Posterior vena cava (tissue), 2 donors: ENCODE measurements at places on chromosomes 6 and 20. TPM values are rescaled to one million over a fixed set of nuclear protein-coding genes. Genes with fewer than 3 reads are reported as not detected.
A peak's percentile ranks its signal among the peaks of the same experiment; 100 is the strongest.

Gene WFDC8
- not detected for total RNA-seq

Gene HAO1
- total RNA-seq = not detected

Gene GCNT2
- 2.6 TPM for total RNA-seq

Gene ELOVL2
- total RNA-seq = 0.38 TPM

DNA sequence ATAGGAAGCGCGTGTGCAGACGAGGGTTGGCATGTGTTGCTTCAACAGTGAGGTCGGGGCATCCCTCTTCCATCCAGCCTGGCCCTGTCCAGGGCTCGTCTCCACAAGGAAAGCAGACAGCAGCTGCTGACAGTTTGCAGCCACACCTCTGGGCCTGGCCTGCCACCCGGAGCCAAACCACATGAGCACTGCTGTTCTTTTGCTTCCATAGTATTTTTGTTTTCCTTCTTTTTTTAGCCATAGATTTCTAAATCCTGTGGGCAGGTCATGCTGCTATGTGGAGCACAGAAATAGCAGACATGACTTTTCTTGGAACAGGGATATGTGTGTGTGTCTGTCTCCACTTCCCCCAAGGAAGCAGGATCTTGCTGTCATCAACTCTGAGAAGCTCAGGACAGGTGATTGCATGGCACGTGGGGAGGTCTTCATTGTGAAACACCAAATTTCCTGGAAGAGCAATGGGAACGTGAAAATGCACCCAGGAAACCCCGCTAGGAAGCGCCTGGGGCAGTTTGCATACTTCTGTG is 167.4 kb downstream of the DTNBP1 start:
- DNase-seq = no peak

DNA sequence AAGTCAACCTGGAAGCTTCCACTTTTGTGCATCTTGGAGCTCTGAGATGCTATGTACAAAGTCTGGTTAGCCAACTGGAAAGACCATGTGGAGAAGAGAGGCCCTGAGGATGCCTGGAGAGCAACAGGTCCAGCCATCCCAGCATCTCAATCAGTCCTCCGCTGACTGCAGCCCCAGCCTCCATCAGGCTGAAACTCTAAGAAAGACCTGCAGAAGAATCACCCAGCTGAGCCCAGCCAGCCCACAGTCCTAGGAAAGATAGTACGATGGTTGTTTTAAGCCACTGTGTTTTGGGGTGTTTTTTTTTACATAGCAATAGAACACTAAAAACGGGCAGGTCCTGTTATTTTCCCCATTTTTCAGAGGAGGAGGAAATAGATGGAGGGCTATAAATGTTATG is 84.0 kb downstream of the NCR2 start:
- DNase-seq = no peak

DNA sequence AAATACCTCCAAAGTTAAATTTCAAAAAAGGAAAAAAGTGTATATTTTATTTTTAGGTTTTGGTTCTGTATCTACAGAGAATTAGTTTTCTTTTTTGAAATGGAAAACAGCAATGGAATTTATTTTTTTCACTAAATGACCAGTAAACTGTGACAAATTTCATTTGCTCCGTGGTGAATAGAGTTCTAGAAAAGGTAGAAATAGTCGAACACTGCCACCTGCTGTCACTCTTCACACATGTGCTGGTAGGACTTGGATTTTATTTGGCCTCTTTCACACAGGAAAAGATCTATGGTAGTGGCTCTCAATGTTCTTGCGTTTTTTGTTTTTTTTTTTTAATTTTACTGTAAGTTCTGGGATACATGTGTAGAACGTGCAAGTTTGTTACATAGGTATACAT is 312.5 kb downstream of the EYA4 start:
- no peak for DNase-seq

GRCh38 chr6:28953585-28954258 is 29.9 kb upstream of the TRIM27 start:
- no peak for DNase-seq

DNA sequence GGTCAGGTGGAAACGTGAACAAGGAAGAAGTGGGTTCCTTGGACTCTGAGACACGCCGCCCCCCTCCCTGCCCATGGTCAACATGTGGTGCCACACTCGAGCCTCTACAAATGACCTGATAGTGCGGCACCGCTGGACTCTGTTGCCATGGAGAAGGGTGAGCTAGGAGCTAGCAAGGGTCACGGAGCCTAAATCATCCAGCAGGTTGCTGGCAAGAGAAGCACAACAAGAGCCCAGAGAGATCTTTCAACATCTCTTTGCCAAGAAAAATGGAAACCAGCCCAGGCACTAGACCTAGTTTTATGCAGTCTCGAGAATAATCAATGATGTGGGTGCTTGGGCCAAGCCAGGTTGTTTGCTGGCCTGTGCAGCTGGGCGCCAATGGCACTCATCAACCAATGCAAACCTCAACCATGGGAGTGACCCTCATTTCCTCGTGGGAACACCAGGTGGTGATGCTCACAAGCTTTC is 69.5 kb downstream of the NOL4L start:
- DNase-seq = peak; percentile 25

DNA sequence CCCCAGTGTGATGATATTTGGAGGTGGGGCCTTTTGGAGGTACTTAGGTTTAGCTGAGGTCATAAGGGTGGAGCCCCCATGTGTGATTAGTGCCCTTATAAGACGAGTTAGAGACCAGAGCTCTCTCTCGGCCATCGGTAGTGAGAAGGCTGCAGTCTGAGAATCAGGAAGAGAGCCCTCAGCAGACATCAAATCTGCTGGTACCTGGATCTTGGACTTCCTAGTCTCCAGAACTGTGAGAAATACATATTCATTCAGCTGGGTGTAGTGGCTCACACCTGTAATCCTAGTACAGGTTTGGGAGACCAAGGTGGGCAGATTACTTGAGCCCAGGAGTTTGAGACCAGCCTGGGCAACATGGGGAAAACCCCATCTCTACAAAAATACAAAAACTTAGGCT is 48.7 kb upstream of the DDR1 start:
- no peak for DNase-seq

- DNase-seq = no peak
Measured at GRCh38 chr6:7761051-7761450, 35.2 kb downstream of the BMP6 start.

- no peak for DNase-seq
Measured at GRCh38 chr6:156999762-157000161, 222.6 kb downstream of the ARID1B start.
